ENCODE measurements at places on chromosomes 1 and 21.

GRCh38 chr1:201538612-201539551 lies at the start of gene NAV1:
Gene NAV1, plus strand, starts transcription at chr1:201539127. Its CDS starts 83,758 bp downstream, at chr1:201622885.
- H3K4me3 ChIP-seq = peak within 1 kb of the TSS; percentile 48
- peak; percentile 56 for DNase-seq
- H3K27me3 ChIP-seq = peaks cover 29% of the 10 kb centered on the region

GRCh38 chr1:146032631-146033219 lies 11.2 kb upstream of the HJV start:
- H3K27ac ChIP-seq = no peak overlapping the region
- no peak for DNase-seq
- H3K36me3 ChIP-seq = no peaks in the 10 kb centered on the region
- no peaks in the 10 kb centered on the region for H3K4me1 ChIP-seq

GRCh38 chr1:62142496-62142895 lies 52.2 kb upstream of the L1TD1 start:
- H3K27me3 ChIP-seq = no peaks in the 10 kb centered on the region
- DNase-seq = no peak
- no peaks in the 10 kb centered on the region for H3K36me3 ChIP-seq
- no peak overlapping the region for H3K27ac ChIP-seq

DNA sequence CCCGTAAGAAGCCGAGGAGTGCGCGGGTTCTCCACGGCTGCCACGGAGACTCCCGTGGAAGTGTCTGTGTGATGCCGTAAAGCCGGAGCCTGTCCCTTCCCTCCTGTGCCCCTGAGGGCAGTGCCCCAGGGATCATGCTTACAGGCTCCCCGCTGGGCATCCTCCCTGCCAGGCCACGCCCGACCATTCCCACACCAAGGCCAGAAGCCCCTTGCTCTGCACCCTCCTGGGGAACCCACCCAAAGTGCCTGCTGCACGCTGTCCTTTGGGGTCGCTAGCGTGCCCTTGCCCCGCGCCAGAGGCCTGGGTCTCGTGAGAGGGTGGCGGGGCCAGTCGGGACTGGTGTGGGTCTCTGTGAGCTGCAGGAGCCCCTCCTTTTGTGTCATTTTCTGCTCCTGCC lies 228.5 kb upstream of the C1orf174 start:
- no peaks in the 10 kb centered on the region for H3K36me3 ChIP-seq
- H3K4me1 ChIP-seq = no peaks in the 10 kb centered on the region
- H3K4me3 ChIP-seq = no peak overlapping the region

GRCh38 chr1:42927274-42927841 lies 31.3 kb downstream of the SLC2A1 start:
- no peak overlapping the region for H3K27ac ChIP-seq
- H3K36me3 ChIP-seq = peaks cover 14% of the 10 kb centered on the region
- H3K4me3 ChIP-seq = no peak overlapping the region
- no peak for DNase-seq
- H3K4me1 ChIP-seq = peaks cover 5% of the 10 kb centered on the region
- H3K27me3 ChIP-seq = no peaks in the 10 kb centered on the region

DNA sequence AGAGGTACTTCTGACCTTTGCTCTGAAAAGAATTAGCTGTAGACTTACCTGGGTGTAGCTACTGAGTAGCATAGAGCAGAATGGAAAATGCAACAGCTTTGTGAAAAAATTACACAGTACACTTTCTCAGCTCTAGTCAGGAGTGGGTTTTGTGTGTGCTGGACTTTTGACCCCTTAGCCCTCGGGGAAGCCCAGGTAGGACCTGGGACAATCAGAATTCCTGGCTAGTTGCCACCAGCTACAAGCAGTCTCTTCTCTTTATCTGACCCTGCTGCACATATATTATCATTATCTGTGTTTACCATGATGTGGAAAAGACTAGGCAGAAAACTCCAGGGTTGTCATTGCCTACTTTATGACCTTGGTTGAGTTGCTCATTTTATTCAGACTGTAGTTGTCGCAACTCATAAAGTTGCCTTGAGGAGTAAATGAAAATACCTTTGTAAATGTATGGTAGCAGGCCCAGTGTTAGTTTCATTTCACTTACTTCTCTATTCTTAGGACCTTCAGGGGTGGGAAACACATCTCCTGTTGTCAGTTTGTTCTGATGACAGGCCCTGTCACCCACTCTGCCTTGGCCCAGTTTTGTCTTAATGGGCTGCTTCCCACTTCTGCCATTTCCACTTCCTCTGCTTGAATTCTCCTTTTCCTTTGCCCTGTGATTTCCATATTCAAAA lies 5.4 kb downstream of the NEK7 start:
- H3K27ac ChIP-seq = peak overlapping the region; percentile 74
- peak; percentile 42 for DNase-seq
- H3K27me3 ChIP-seq = no peaks in the 10 kb centered on the region
- peaks cover 24% of the 10 kb centered on the region for H3K4me1 ChIP-seq

DNA sequence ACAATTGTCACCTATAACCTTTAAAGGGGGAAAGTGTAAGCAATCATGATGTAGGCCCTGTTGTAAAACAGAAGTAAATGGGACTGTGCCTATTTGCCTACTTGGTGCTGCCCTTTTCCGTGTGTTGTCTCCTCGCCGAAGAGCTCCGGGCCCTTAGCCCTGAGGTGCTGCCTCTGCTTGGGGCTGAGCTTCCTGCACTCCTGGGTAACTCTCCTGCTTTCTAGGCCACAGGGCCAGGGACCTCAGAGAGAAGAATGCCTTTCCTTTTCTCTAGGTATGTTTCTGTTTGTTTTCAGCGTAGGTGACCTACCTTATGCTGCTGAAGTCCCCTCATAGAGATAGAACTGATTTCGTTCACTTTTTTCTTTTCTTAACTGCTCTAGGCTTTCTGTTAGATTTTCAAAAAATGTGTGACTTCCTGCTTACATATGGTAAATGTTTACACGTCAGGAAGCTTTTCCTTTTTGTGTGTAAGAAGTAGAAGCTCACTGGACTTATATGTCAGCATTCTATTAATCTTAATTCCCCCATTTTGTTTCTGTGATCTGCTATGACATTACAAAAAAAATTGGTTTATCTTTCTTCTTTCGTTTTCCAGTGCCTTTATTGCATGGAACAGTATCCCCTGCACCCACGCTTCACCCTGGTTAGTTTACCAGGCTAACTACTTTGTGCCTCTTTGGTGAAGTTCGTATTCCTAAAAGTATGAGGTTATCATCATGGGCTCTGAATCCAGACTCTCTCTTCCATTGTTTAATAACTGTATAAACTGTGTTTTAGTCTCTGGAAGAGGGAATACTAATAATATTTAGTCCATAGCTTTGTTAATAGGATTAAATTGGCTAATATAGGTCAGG lies 61.7 kb downstream of the ITSN1 start:
- peaks cover 7% of the 10 kb centered on the region for H3K4me1 ChIP-seq
- DNase-seq = no peak
- no peak overlapping the region for H3K27ac ChIP-seq
- no peak overlapping the region for H3K4me3 ChIP-seq
- no peaks in the 10 kb centered on the region for H3K27me3 ChIP-seq
- H3K36me3 ChIP-seq = no peaks in the 10 kb centered on the region

GRCh38 chr1:206448471-206448870 lies 21.8 kb upstream of the IKBKE start:
- H3K27me3 ChIP-seq = no peaks in the 10 kb centered on the region
- no peak for DNase-seq
- no peaks in the 10 kb centered on the region for H3K4me1 ChIP-seq
- H3K36me3 ChIP-seq = peaks cover 6% of the 10 kb centered on the region
- H3K4me3 ChIP-seq = no peak overlapping the region

- H3K27me3 ChIP-seq = no peaks in the 10 kb centered on the region
- DNase-seq = no peak
- H3K36me3 ChIP-seq = no peaks in the 10 kb centered on the region
- H3K4me1 ChIP-seq = no peaks in the 10 kb centered on the region
- H3K4me3 ChIP-seq = no peak overlapping the region
These were observed 4.5 kb downstream of the CHML start for GRCh38 chr1:241635556-241636152.

GRCh38 chr1:165697881-165698760 lies at the start of gene ALDH9A1:
Gene ALDH9A1, minus strand, starts transcription at chr1:165698562. Its CDS starts 4 bp downstream, at chr1:165698558.
- H3K27ac ChIP-seq = peak within 1 kb of the TSS; percentile 96
- peaks cover 13% of the 10 kb centered on the region for H3K4me1 ChIP-seq
- H3K27me3 ChIP-seq = no peaks in the 10 kb centered on the region
- H3K36me3 ChIP-seq = peaks cover 5% of the 10 kb centered on the region
- peak; percentile 93 for DNase-seq
- peak within 1 kb of the TSS; percentile 67 for H3K4me3 ChIP-seq

- H3K4me1 ChIP-seq = no peaks in the 10 kb centered on the region
- no peak for DNase-seq
- no peaks in the 10 kb centered on the region for H3K36me3 ChIP-seq
- H3K27me3 ChIP-seq = no peaks in the 10 kb centered on the region
- H3K27ac ChIP-seq = no peak overlapping the region
These were observed 51.3 kb upstream of the SLC45A1 start for GRCh38 chr1:8266436-8267165.

- DNase-seq = no peak
- no peaks in the 10 kb centered on the region for H3K36me3 ChIP-seq
- no peaks in the 10 kb centered on the region for H3K4me1 ChIP-seq
- no peak overlapping the region for H3K4me3 ChIP-seq
- H3K27ac ChIP-seq = no peak overlapping the region
- H3K27me3 ChIP-seq = no peaks in the 10 kb centered on the region
These were observed 42.4 kb downstream of the FBXO2 start for GRCh38 chr1:11611638-11612327.

- no peak overlapping the region for H3K4me3 ChIP-seq
- H3K27ac ChIP-seq = no peak overlapping the region
- no peaks in the 10 kb centered on the region for H3K4me1 ChIP-seq
- no peaks in the 10 kb centered on the region for H3K36me3 ChIP-seq
These were observed 124.2 kb upstream of the L1TD1 start for GRCh38 chr1:62070384-62071011.

DNA sequence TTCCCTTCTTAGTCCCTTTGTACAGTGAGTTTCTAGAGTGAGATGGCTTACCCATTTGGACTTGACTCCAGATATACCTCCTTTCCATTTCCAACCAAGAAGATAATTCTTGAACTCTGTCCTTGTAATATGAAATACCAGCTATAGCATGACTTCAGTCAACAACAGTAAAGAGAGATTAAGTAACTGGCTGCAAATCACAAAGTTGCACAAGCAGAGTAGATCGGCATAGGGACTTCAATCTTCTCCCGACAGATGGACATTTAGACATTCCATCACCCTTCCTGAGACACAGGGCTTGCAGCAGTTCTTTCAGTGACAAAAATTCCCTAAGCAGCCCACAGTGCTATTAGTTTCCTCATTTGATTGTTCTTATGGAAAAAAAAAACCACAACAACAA lies 44.6 kb downstream of the JAK1 start:
- peaks cover 38% of the 10 kb centered on the region for H3K4me1 ChIP-seq
- no peak overlapping the region for H3K27ac ChIP-seq
- no peaks in the 10 kb centered on the region for H3K27me3 ChIP-seq
- H3K36me3 ChIP-seq = no peaks in the 10 kb centered on the region

DNA sequence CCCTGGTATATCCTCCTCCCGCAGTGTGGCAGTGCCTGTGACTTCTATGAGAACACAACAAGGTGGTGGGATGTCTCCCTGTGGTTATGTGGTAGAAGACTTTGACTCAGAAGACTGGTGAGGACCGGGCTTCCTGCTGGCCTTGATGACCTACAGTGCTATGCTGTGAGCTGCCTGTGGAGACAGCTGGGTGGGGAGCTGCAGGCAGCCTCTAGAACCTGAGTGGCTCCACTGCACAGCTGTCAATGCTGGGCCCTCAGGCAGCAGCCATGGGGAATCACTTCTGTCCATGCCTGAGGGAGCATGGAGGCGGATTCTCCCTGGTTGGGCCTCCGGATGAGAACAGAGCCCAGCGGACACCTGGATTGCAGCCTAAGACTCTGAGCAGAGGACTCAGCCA lies 14.9 kb downstream of the SLC1A7 start:
- no peak overlapping the region for H3K4me3 ChIP-seq
- no peaks in the 10 kb centered on the region for H3K27me3 ChIP-seq
- peak; percentile 5 for DNase-seq

DNA sequence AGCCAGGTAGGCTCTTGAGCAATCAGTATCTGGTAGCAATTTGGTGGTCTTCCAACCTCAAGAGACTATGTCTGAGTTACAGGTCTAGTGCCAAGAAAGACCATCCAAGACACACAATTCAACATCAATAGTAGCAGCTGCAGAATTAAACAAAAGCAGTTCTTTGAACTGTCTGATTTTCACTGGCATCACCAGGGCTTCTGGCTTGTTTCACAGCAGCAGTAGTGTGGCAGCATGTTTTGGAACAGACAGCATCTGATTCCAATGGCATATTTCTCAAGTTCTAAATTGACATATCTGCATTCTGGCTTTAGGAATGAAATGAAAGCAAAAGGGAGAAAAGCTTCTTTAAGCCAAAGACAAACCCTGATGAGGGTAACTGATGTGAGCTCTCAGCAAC lies 334.7 kb upstream of the PRMT6 start:
- no peak overlapping the region for H3K27ac ChIP-seq
- no peaks in the 10 kb centered on the region for H3K27me3 ChIP-seq
- H3K4me3 ChIP-seq = no peak overlapping the region
- H3K4me1 ChIP-seq = no peaks in the 10 kb centered on the region
- no peak for DNase-seq
- no peaks in the 10 kb centered on the region for H3K36me3 ChIP-seq

- no peak overlapping the region for H3K27ac ChIP-seq
- no peak overlapping the region for H3K4me3 ChIP-seq
- H3K4me1 ChIP-seq = no peaks in the 10 kb centered on the region
- no peaks in the 10 kb centered on the region for H3K36me3 ChIP-seq
These were observed 8.0 kb upstream of the ANGPTL3 start for GRCh38 chr1:62589321-62589720.

DNA sequence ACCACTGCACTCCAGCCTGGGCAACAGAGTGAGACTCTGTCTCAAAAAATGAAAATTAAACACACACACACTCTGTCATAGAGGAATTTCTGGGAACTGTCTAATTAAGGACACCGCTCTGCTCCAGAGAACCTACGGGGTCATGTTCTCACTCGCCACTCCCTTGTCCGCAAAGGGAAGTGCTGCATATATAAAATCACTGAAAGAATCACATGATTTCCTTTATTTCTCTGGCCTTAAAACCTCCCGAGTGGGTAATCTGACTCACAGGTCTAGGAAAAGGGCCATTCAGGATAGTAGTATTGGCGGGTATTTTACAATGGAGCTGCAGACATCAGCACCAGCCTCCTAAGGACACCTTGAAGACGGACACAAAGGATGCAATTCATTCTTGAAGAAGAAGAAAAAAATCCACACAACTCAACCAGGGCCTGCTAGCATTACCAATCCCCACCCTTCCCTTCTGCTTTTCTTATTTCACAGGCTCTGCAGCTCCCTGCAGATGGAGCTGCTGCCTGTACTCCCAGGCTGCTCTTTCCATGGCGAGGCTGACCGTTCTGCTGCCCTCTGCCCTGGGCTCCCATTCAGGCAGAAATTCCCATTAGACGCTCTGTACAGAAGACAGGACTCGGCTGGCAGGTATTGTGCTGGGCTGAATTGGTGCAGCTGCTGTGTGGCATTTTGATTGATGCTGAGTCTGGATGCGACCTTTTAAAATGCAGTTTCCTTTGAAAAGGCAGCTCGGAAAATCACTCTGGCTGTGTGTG lies 53.3 kb upstream of the FAM89A start:
- H3K36me3 ChIP-seq = no peaks in the 10 kb centered on the region
- no peak overlapping the region for H3K27ac ChIP-seq
- H3K4me1 ChIP-seq = no peaks in the 10 kb centered on the region
- no peak for DNase-seq
- no peaks in the 10 kb centered on the region for H3K27me3 ChIP-seq
- no peak overlapping the region for H3K4me3 ChIP-seq

Measured in transverse colon (tissue), 4 donors.